ENCODE measurements at places on chromosomes 1 and 21. TPM values are rescaled to one million over a fixed set of nuclear protein-coding genes. Genes with fewer than 3 reads are reported as not detected.

PDC gene
- 0.27 TPM for total RNA-seq

CAP1 gene
- total RNA-seq = 376 TPM

FBLIM1 gene
- total RNA-seq = 41.0 TPM

ADORA1 gene
- 6.5 TPM for total RNA-seq

LCA5L gene
- 0.65 TPM for total RNA-seq

S100A6 gene
- 681 TPM for total RNA-seq

HSPA6 gene
- total RNA-seq = 0.45 TPM

SNRPE gene
- 105 TPM for total RNA-seq

RGS4 gene
- total RNA-seq = 255 TPM

UBXN11 gene
- total RNA-seq = 5.2 TPM

CD48 gene
- not detected for total RNA-seq

LYST gene
- total RNA-seq = 30.4 TPM

VASH2 gene
- total RNA-seq = 0.90 TPM

LCE1C gene
- total RNA-seq = not detected

C1orf105 gene
- total RNA-seq = not detected

HAO2 gene
- not detected for total RNA-seq

LUZP1 gene
- 26.2 TPM for total RNA-seq

CD101 gene
- total RNA-seq = 0.09 TPM

SH3BGRL3 gene
- total RNA-seq = 114 TPM

SPATA21 gene
- not detected for total RNA-seq

USF1 gene
- 36.2 TPM for total RNA-seq

TDRD10 gene
- not detected for total RNA-seq

AIM2 gene
- not detected for total RNA-seq

GJA4 gene
- total RNA-seq = not detected

LIPI gene
- total RNA-seq = not detected

C1orf94 gene
- not detected for total RNA-seq

DRAXIN gene
- total RNA-seq = 2.4 TPM

MTARC1 gene
- total RNA-seq = 4.3 TPM

KIAA0040 gene
- 0.99 TPM for total RNA-seq

AVPR1B gene
- total RNA-seq = not detected

STRIP1 gene
- 50.3 TPM for total RNA-seq

SELE gene
- total RNA-seq = not detected

CLCA2 gene
- 8.8 TPM for total RNA-seq

IL10RB gene
- total RNA-seq = 31.0 TPM

TMEM9 gene
- 24.0 TPM for total RNA-seq

GALE gene
- total RNA-seq = 16.7 TPM

CDA gene
- total RNA-seq = not detected

CFHR5 gene
- not detected for total RNA-seq

LRRC71 gene
- total RNA-seq = not detected

TMEM61 gene
- 0.18 TPM for total RNA-seq

NR1I3 gene
- total RNA-seq = not detected

ZNF691 gene
- 7.4 TPM for total RNA-seq

CCDC181 gene
- 3.1 TPM for total RNA-seq

YIPF1 gene
- 34.4 TPM for total RNA-seq

SPRR4 gene
- not detected for total RNA-seq

IL24 gene
- total RNA-seq = not detected

IGFN1 gene
- total RNA-seq = 0.74 TPM

FAM3B gene
- not detected for total RNA-seq

ATXN7L2 gene
- total RNA-seq = 1.6 TPM

CHRM3 gene
- total RNA-seq = not detected

PTGFRN gene
- 67.5 TPM for total RNA-seq

CFAP141 gene
- not detected for total RNA-seq

All from fibroblast of the aortic adventitia (primary cell).